ENCODE measurements at places on chromosomes 11 and 22. TPM values are rescaled to one million over a fixed set of nuclear protein-coding genes. Genes with fewer than 3 reads are reported as not detected.

- DNase-seq, result no peak
Measured at GRCh38 chr11:104997288-104997687, 25.7 kb downstream of the CASP5 start.

- DNase-seq, result no peak
Measured at GRCh38 chr22:36649066-36649465, 54.5 kb downstream of the CACNG2 start.

DNA sequence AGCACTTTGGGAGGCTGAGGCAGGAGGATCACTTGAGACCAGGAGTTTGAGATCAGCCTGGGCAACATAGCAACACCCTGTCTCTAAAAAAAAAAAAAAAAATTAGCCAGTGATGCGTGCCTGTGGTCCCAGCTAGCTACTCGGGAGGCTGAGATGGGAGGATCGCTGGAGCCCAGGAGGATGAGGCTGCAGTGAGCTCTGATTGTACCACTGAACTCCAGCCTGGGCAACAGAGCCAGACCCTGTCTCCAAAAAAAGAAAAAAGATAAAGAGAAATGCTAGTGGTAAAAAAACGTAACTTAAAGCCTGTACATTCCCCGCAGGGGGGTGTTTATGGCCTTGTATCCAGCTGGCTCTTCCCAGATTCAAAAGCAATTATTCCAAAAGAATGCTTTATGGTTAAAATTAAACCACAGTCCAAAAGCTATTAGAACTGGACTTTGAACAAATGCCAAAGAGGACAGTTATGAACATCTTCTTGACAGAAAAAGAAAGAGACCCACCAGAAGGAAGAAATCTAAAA, 16.4 kb upstream of the SNX32 start:
- no peak for DNase-seq

The SLC22A8 gene
- total RNA-seq, result not detected

DNA sequence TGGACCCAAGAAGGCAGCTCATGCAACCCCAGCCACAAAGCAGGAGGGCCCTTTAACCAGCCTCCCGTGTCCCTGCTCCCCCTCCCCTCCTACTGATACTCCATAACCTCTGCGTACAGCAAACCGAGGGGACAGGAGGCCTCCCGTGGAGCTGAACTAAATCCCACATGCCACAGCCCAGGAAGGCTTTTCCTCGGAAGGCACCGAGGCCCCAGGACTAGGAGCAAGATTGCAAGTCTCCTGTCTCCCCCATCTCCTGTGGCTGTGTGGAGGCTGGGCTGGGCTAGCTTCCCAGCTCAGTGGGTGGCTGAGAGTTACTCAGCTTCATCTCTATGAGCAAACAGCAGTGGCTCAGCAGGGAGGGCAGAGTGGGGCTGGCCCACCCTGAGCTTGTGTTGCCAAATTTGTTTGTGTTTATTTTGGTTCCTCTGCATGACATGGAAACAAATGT, 62.7 kb upstream of the NECTIN1 start:
- DNase-seq, result peak; percentile 42

- DNase-seq, result no peak
Measured at GRCh38 chr11:119643876-119644225, 85.1 kb downstream of the NECTIN1 start.

- no peak for DNase-seq
Measured at GRCh38 chr11:62256281-62256680, 13.7 kb upstream of the SCGB2A2 start.
